Panc1 (cell line): ENCODE measurements at places on chromosomes 13 and 19. TPM values are rescaled to one million over a fixed set of nuclear protein-coding genes. Genes with fewer than 3 reads are reported as not detected.

DNA sequence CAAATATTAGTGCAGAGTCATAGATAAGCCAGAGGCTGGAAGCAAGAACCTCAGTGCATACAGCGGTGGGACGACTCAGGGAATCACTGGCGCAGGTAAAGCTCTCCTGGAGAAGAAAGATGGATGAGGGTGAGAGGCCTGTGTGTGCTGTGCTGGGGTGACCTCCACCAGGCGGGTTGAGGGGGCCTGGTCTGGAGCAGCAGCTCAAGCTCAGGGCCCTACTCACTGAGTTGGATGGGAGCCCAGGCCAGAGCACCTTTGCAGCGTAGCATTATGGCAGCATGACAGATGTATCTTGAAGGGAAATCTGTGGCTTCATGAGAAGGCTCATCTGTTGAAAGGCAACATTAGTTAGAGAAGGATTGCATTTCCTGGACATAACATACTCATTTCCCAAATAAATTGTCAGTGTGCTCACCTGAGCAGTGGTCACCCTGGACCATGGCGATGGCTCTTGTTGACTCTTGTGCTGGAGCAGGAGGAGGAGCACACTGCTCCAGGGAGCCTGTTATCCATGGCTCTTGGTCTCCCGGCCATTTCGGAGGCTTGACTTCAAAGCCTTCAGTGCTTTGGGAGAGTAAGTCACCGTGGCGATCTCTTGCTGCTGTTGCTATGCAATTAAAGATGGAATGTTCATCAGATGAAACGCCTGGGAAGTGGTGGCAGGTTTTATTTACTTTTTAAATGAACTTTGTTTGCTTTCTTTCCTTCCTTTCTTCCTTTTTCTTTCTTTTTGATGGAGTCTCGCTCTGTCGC is 25.0 kb downstream of the HNRNPM start:
- no peak overlapping the region for H3K4me3 ChIP-seq
- no peak overlapping the region for H3K27ac ChIP-seq
- H3K27me3 ChIP-seq, result no peaks in the 10 kb centered on the region

DNA sequence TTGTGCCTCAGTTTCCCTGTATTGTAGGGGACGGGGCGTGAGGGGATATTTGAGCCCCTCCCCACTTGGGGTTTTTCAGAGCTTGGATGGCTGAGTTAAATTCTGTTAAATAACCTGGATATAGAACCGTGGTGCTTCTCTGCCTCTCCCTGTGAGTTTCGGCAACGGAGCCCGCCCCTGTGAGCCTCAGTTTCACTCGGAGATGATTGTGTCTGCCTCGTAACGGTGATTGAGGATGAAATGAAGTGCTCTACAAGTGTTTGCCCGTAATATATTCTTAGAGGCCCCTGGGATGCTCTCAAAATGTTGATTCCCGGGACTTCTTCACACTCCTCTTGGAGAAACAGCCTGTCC is 509 bp downstream of the KXD1 start:
- DNase-seq, result no peak
- H3K4me3 ChIP-seq, result peak overlapping the region; percentile 94
- H3K36me3 ChIP-seq, result peaks cover 5% of the 10 kb centered on the region; the same call in 1 of the 2 replicates
- 0 out of 2 replicates have a peak, but pooled peaks cover 5% of the 10 kb centered on the region for H3K4me1 ChIP-seq
- peak overlapping the region; percentile 96 for H3K27ac ChIP-seq

- peaks cover 21% of the 10 kb centered on the region for H3K36me3 ChIP-seq
- no peak overlapping the region for H3K4me3 ChIP-seq
- H3K4me1 ChIP-seq, result peaks cover 9% of the 10 kb centered on the region; the same call in 1 of the 2 replicates
- DNase-seq, result no peak
- H3K27ac ChIP-seq, result no peak overlapping the region
Measured at GRCh38 chr13:30623392-30623791, 5.7 kb downstream of the USPL1 start.

DNA sequence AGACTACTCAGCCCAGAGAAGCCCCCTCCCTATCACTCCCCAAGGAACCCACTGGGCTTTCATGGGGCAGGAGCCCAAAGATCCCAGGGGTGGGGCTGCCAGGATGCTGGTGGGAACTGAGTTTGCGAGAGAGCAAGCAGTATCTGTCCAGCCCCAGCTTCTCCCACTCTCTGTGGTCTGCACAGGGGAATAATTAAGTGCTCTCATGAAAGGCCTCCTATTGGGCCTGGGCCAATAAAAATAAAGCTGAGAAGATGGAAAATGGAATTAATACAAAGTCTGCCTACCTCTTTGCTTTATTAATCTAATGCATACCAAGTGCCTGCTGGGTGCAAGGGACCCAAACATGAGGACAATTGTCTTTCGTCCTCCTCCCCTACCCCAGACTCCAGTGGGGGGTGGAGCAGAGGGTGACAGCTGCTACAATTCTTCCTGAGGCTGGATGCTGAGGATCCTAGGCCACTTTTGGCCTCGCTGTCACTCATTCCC is 5.4 kb downstream of the DDX39A start:
- peaks cover 3% of the 10 kb centered on the region for H3K36me3 ChIP-seq
- H3K27ac ChIP-seq, result no peak overlapping the region
- DNase-seq, result no peak
- no peaks in the 10 kb centered on the region for H3K27me3 ChIP-seq

- H3K4me1 ChIP-seq, result peaks cover 4% of the 10 kb centered on the region
- no peak for DNase-seq
- H3K36me3 ChIP-seq, result no peaks in the 10 kb centered on the region
- peak overlapping the region; percentile 68 for H3K27ac ChIP-seq
- no peaks in the 10 kb centered on the region for H3K27me3 ChIP-seq
Measured at GRCh38 chr19:4077800-4078684, 11.3 kb upstream of the ZBTB7A start.

KIRREL2 gene
- total RNA-seq, result 5.0 TPM

DNA sequence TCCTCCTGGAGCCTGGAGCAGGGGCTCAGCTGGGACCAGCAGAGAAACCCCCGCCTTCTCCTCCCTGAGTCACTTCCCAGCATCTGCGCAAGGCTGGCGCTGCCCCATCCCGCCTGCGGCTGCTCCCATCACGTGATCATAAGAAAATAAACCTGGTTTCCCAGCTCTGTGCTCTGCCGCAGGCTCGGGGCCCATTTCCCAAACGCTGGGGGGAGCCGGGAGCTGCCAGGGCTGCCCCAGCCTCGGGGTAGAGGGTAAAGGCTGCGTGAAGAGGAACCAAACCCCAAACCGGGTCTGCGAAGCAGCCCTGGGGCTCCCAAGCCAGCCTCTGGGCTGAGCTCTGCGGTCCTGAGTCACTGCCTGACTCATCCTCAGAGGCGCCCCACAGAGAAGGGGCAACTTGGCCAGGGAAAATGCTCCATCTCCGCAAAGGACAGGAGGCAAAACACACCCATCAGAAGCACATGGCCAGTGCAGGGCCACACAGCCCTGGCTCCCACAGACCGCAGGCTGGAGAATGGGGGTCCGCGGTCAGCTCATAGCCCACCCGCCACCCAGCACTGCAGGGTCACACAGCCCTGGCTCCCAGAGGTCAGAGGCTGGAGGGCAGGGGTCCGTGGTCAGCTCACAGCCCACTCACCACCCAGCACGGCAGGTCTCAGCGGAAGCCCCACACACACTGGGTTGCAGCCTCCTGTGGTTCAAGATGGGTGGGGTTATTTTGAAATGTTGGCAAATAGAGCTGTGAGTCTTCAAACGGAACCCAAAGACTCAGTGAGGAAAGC is 67.1 kb downstream of the RASA3 start:
- DNase-seq, result peak; percentile 75
- peak overlapping the region; percentile 45 for H3K4me3 ChIP-seq
- H3K27me3 ChIP-seq, result no peaks in the 10 kb centered on the region

DNA sequence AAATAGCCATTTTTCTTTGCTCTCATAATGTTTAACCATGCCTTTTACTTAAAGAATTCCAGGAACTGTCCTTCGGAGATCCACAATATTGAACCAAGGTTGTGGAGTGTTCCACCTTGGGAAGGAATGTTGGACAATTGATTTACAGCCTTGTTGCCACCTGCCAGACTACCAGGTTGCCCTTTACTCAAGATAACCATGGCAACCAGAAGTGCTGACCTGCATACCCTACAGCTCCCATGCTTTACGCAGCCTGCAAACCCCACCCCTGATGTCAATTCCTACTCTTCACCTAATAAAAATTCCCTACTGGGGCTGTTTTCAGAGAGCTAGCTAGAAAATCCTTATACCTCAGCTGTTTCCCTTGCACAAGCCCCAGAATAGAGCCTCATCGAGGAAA is 151.0 kb upstream of the RXFP2 start:
- no peaks in the 10 kb centered on the region for H3K4me1 ChIP-seq
- H3K27me3 ChIP-seq, result no peaks in the 10 kb centered on the region
- no peak overlapping the region for H3K27ac ChIP-seq
- DNase-seq, result no peak
- no peaks in the 10 kb centered on the region for H3K36me3 ChIP-seq

DNA sequence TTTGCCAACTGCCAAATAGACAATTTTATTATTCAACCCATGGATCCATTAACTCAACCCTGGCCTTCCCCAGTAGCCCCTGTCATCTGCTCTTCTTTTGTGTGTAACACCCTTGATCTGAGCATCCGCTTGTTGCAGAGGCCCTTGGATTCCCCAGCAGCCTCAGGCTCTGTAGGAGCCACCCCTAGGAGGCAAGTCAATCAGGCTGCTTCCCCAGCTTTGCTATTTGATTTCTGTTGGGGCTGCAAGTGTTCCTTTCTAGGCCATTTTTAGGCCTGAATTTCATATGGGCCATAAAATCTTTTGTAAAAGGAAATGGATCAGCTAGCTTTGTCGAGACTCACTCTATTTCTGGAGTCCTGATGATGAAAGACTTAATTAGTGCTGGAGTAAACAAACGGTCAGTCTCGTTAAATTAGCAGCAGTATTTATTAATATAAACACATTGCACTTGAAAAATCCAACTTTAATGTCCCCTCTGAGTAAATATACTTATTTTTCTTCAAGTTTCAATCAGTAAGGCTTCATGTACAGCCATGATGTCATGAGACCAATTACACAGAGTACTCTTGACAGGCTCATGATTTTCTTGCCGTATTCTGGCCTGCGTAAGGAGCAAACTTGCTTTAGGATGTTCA is 105.3 kb downstream of the RGCC start:
- no peaks in the 10 kb centered on the region for H3K4me1 ChIP-seq
- H3K36me3 ChIP-seq, result no peaks in the 10 kb centered on the region
- DNase-seq, result no peak
- no peak overlapping the region for H3K4me3 ChIP-seq
- no peaks in the 10 kb centered on the region for H3K27me3 ChIP-seq

- H3K4me1 ChIP-seq, result no peaks in the 10 kb centered on the region; the same call in none of the 2 replicates
- no peak overlapping the region for H3K27ac ChIP-seq
- H3K36me3 ChIP-seq, result no peaks in the 10 kb centered on the region; the same call in 1 of the 2 replicates
- no peak for DNase-seq
- H3K27me3 ChIP-seq, result no peaks in the 10 kb centered on the region
Measured at GRCh38 chr19:3512562-3513228, 6.6 kb downstream of the FZR1 start.

- H3K36me3 ChIP-seq, result no peaks in the 10 kb centered on the region
- DNase-seq, result no peak
- H3K27me3 ChIP-seq, result no peaks in the 10 kb centered on the region
- H3K4me3 ChIP-seq, result no peak overlapping the region
- no peak overlapping the region for H3K27ac ChIP-seq
Measured at GRCh38 chr19:18470787-18471186, 32.9 kb upstream of the ISYNA1 start.

ZNF841 gene
- total RNA-seq, result 10.8 TPM

DNA sequence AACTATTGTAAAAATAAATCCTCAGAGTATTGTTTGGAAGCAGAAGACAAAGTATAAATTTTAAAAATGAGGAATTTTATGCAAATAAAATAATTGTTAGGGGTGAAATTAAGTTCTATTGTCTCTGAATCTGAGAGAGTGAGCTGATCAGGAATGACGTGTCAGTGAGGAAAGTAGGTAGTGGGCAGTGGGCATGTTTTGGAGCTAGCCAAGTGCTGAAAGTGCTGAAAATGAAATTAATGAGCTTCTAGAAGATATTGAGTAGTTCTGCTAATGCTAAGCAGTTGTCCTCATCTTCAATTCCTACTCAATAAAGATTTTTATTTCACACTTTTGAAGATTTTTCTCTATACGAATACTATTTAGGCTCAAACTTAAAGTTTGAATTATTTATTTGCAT is 1167.8 kb upstream of the PCDH20 start:
- H3K4me1 ChIP-seq, result no peaks in the 10 kb centered on the region
- H3K4me3 ChIP-seq, result no peak overlapping the region
- no peak for DNase-seq
- H3K27me3 ChIP-seq, result no peaks in the 10 kb centered on the region

- H3K36me3 ChIP-seq, result no peaks in the 10 kb centered on the region
- H3K4me1 ChIP-seq, result no peaks in the 10 kb centered on the region
- H3K27ac ChIP-seq, result no peak overlapping the region
- no peak for DNase-seq
- H3K27me3 ChIP-seq, result no peaks in the 10 kb centered on the region
Measured at GRCh38 chr13:91594061-91594460, 195.6 kb downstream of the GPC5 start.

GPR183 gene
- total RNA-seq, result 0.15 TPM

DNA sequence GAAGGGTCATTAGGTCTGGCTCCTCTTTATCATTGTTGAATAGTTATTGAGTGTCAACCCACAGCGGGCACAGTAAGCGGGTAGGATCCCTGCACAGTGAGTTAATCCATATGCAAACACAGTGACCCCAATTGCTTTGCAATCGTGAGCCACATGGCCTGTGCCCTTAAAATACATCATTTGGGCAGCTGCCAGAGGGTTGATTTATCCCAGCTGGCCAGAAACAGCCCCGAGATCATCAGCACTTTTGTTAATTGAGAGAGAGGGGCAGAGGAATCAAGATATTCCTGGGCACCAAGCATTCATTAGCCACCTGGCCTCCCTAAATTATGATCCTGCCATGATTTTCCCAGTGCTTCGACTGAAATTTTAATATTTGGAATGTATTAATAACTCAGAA is 9.8 kb upstream of the CNMD start:
- no peaks in the 10 kb centered on the region for H3K36me3 ChIP-seq
- H3K27me3 ChIP-seq, result no peaks in the 10 kb centered on the region
- H3K4me3 ChIP-seq, result no peak overlapping the region

IGFL3 gene
- not detected for total RNA-seq

ZNF491 gene
- 0.98 TPM for total RNA-seq

KCNN4 gene
- total RNA-seq, result 29.7 TPM

- H3K4me1 ChIP-seq, result no peaks in the 10 kb centered on the region
- no peak for DNase-seq
- H3K27me3 ChIP-seq, result no peaks in the 10 kb centered on the region
- no peak overlapping the region for H3K4me3 ChIP-seq
Measured at GRCh38 chr13:28967029-28967915, 147.1 kb downstream of the MTUS2 start.

GRCh38 chr13:59274958-59275727 is 888.6 kb downstream of the DIAPH3 start:
- H3K27me3 ChIP-seq, result no peaks in the 10 kb centered on the region
- no peaks in the 10 kb centered on the region for H3K36me3 ChIP-seq
- no peak overlapping the region for H3K4me3 ChIP-seq
- H3K4me1 ChIP-seq, result no peaks in the 10 kb centered on the region
